Esophagus squamous epithelium (tissue), 5 donors: ENCODE measurements at places on chromosomes 5 and 9.

DNA sequence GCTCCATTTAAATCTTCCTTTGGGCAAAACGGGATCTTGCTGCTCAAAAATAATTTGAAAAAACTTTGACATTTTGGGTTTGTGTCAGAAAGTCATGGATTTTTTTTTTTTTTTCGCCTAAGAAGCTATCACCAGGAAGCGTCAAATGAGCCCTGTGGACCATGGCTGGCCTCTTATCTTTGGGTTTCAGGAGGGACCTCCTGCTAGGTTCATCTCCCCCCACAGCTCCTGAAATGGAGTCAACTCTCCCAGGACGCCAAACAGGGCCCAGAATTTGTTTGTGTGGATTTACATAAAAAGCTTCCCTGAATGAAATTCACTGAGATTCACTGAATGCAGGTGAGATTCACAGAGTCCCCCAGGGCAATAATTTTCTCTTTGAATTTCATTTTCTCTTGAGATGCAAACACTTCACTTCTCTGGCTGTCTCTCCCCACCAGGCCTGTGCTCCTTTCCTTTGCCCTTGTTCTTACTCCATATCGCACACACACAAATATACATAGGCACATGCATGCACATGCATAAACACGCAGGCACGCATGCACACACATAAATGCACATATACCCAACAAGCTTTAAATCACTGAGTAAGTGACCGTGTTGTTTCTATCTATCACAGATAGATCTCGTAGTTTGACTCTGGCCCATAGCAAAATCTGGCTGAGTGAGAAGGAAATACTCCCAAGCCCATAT, 55.3 kb upstream of the GALNT10 start:
- DNase-seq = no peak

DNA sequence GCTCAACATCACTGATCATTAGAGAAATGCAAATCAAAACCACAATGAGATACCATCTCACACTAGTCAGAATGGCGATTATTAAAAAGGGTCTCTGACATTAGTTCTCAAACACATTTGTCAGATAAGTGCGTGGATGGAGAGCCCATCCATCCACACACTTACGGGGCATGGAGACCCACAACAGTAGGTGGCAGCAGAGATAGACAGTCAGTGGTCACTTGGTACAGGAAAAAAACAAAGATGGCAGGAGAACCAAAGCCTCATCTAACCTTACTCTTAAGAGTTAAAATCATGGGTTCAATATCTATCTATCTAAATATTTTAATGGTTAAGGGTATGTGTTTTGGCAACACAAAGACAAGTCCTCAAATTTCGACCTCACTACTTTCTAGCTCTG, 1378.7 kb upstream of the C9orf72 start:
- DNase-seq = no peak

- DNase-seq = no peak
Measured at GRCh38 chr5:123571927-123572326, 60.0 kb downstream of the CSNK1G3 start.

GRCh38 chr9:129752900-129753729, at the start of gene PTGES:
Gene PTGES, minus strand, starts transcription at chr9:129753042. Its CDS starts 30 bp downstream, at chr9:129753012.
- DNase-seq = no peak

DNA sequence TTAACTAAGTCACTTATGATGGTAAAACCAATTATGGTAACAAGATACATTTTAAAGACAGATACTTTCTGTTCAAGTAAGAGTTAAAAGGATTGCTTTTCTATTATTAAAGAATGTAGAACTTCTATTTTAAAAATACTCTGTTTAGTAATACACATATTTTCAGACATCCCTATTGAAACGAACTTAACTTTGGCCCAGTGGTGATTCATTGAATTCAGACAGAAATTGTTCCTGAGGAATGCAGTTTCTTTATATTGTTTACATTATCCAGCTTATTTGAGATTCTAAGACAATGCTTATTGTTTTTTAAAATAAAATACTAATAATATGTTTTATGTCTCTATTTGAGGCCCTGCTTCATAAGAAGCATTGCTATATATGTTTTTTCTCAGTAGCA, 816.4 kb downstream of the SEMA5A start:
- no peak for DNase-seq

DNA sequence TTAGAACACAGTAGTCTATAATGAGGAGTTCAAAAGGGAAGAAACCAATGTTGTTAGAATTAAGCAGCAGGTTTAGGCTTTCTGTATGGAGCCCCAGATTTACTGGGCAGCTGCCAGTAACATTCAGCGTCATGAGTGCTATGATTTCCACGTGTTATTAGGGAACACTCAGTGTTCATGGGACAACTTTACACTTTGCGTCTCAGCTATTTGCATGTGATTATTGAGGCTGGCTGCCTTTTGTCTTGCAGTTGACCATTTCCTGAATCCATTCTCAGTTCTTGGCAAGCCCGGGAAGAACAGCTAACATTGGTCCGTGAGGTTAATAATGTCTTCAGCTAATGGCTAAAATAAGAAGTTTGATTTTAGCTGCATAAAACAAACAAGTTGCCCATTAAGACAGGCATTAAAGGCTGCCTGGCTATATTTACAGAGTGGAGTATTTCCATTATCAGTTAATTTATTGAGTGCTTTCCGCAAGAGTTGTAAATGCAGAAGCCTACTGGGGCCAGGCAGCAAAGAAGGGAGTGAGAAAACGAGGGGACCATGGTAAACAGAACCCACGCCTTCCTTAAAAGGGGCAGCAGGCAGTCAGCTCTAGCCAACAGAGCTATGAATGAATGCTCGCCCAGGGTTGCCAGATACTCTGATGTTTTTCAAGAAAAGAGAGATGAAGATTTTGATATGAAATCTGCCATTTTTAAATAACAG, 120.9 kb downstream of the PIP5K1B start:
- DNase-seq = no peak

DNA sequence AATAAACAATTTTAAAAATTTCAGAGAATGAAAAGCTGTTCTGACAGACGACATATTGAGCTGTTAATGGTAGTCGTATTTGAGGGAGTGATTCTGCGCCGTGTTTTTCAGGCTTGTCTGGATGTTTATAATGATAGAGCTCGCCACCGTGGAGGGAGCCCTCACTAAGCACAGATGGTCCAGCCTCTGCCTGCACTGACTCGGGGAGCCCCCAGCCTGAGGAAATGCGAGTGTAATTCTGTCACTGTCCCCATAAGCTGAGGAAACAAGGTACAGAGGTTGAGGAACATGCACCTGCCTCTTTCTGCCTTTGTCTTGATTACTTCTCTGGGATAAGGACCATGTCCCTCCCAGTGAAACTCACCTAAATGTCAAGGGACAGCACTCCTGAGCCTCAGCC, 7.4 kb upstream of the DBH start:
- no peak for DNase-seq

DNA sequence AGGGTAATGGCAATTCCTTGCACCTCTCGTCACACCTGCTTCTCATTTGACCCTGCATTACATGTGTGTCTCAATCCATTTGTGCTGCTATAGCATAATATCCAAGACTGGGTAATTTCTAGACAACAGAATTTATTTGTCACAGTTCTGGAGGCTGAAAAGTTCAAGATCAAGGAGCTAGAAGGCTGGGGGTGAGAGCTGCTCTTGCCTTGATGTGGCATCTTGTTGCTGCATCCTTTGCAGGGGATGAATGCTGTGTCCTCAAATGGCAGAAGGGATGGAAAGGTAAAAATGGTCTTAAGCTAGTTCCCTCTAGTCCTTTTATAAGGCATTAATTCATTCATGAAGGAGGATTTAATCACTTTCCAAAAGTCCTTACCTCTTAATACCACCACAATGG, 323.7 kb upstream of the RPS23 start:
- no peak for DNase-seq

DNA sequence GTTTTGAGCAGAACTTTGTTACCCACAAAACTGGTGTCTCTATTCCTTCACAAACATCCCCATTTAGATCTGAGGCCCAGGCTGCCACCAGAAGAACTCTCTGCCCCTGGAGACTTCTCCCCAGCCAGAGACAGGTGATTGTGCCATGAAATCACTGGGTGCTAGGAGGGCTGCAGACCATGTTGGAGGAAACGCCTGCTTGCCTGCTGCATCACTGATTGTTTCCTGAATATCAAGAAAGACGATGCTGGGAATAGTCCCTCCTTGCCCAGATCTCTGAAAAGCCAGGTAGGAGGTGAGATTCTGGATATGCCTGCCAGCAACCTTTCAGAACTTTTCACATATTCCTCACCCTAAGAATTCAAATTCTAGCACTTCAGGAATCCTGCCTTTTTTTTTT, 8.1 kb downstream of the ZNF366 start:
- no peak for DNase-seq

DNA sequence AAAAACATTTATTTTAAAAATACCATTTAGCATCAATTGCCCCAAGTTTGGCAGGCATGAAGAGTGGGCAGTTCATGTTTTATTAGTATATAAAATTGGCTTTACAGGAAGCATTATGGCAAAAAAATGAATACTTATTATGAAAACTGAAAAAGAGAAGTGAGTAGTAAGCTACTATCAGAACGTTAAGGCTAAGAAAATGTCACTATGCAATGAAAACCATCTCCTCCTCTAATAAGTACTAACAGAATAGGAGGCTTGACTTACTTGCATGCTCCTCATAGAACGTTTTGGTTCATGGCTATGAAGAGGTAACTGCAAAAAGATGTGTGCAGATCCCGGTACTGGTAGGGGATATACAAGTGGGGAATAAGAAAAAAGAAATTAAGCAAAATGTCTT, 23.6 kb downstream of the TICAM2 start:
- no peak for DNase-seq

DNA sequence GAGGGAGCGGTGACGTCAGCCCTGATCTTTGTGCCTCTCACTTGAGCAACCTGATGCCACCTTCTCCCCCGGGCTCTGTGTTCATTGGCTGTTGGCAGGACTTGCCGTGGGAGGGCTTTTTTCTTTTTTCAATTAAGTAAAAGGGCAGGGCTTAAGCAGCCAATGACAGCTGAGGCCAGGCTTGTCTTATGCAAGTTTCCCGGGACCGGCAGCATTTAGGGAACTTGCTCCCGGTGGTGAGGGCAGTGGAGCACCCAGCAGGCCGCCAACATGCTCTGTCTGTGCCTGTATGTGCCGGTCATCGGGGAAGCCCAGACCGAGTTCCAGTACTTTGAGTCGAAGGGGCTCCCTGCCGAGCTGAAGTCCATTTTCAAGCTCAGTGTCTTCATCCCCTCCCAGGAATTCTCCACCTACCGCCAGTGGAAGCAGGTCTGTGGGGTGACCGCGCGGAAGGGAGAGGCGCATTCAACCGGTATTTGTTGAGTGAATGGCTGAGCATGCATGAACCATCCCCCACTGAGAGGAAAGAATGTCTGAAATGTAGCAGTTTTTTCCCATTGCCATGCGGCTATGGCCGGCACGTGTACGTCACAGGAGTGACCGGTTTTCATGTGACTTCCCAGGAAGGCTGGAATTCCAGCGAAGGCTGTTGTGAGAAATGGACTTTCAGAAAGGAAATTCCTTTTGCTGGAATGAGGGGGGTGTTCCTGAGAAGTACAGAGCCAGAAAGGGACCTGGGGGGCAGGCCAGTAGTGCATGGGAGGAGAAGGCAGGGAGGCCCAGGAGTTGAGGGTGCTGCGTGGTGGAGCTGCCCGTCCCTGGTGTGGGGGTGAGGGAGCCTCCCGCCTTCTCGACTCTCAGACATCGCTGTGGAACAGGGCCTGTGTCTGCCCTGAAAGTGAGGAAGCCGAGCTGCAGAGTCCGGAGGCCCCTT, 29.0 kb downstream of the PTGES2 start:
- DNase-seq = peak; percentile 53

DNA sequence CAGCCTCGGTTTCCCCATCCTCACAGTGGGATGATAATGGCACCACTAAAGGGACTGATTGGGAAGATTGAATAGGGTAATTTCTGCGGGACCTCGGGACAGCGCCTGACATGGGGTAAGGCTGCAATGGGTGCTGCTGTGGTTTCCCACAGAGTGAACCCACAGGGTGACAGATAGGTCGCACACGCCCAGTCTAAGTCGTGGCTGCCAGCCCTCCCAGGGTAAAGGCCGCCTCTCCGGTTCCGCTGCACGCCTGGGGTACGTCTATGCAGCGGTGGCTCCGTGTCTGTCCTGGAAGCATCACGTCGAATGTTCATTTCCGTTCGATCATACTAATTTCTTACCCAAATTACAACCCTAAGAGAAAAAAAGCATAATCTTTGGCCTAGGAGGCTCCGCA, 631 bp downstream of the CFAP77 start:
- DNase-seq = no peak

GRCh38 chr5:168939887-168940544, 360.8 kb upstream of the PANK3 start:
- no peak for DNase-seq

GRCh38 chr5:145980259-145980658, 43.9 kb downstream of the SH3RF2 start:
- DNase-seq = no peak

- DNase-seq = no peak
Measured at GRCh38 chr5:73822278-73822988, 196.4 kb downstream of the ARHGEF28 start.

DNA sequence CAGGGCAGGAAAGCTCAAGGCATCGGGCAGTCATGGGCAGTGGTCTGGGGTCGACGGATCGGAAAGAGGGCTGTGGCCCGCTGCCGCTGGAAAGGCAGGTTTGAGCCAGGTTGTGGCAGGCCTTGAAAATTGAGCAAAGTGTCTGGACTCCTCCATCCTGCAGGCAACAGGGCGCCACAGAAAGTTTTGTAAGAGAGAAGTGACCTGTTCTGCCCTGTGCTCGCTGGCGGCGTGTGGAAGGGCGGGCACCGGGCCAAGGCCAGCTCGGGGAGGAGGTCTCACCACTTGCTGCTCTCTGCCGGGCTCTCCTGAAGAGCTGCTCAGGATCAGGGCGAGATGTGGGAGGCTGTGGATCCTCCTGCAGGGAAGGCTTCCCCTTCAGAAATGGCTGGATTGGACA, 41.4 kb upstream of the FAT2 start:
- no peak for DNase-seq

DNA sequence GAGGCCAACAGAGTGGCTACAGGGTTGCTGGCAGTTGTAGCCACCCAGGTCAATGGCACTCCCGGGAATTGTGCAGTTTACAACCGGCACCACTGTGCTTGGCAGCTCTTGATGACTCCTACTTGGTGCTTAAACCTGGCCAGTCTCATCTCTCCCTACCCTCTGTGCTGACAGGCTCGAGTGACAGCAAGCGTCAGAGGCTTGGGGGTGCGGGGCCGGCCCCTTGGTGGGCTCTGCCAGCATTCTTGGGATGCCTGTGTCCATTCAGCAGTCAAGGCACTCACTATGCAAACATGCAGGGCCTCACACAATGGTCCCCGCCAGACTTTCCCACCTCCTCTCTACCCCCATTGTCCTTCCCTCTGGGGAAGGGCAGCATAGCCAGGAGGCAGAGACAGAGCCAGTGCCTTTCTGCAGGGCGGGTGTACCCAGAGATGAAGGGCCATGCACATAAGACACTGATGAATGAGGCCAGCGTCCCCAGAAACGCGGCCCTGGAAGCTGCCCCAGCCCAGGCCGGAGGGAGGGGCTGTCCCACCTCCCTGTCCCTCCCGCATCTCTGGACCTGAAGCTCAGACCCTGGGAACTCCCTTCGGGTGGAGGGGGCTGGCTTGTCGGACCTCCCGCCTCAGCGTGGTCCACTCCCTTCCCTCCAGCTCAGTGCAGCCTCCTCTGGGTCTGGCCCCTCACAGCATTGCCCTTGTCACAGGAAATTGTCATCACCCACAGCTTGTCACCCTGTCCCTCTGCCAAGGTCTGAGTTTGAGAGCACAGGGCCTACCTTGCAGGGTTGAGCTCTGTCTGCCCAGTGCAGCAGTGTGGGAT, 26.4 kb upstream of the NOTCH1 start:
- no peak for DNase-seq

- no peak for DNase-seq
Measured at GRCh38 chr9:90095682-90096081, 490.9 kb downstream of the GADD45G start.
